Stimulated activated CD8-positive, alpha-beta memory T cell treated with anti-CD3 and anti-CD28 coated beads, Interleukin-12 subunit alpha, Interleukin-12 subunit beta, amount 100 ng/mL, for 4 hours (primary cell): ENCODE measurements at places on chromosomes 13 and 19.

- peak; percentile 60 for DNase-seq
Measured at GRCh38 chr19:43555185-43555770, 20.0 kb downstream of the XRCC1 start.

GRCh38 chr13:34408640-34409039 lies 533.4 kb upstream of the NBEA start:
- no peak for DNase-seq

DNA sequence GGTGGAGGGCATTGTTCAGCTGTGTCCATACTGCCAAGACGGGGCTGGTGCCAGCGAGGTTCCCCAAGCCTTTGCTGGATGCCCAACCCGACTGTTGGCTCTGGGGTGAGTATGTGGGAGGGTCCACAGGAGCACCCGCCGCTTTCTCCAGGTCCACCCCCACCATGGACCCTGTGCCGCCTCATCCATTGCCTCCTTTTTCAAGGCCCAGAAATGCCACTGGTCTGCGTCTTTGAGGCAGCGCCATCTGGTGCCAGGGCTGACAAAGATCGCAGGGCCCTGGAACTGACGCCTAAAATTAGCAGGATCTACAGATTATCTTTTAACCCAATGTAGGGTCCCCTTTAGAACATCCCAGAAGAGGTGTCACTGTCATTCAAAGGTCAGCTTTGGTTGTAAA lies 34.6 kb downstream of the NFIX start:
- no peak for DNase-seq

- DNase-seq: no peak
Measured at GRCh38 chr19:6216236-6216995, 63.4 kb downstream of the MLLT1 start.

- DNase-seq: no peak
Measured at GRCh38 chr19:38070573-38070972, 153.4 kb downstream of the DPF1 start.

- DNase-seq: no peak
Measured at GRCh38 chr13:50521831-50522149, 321.7 kb downstream of the DLEU7 start.

GRCh38 chr19:39406656-39407409 lies at the start of gene ZFP36:
Gene ZFP36 (plus strand): TSS chr19:39406847. CDS start chr19:39406905, 58 bp downstream.
- DNase-seq: peak; percentile 83

- DNase-seq: no peak
Measured at GRCh38 chr19:35435896-35436295, 12.2 kb upstream of the FFAR2 start.

- no peak for DNase-seq
Measured at GRCh38 chr13:97344265-97345175, 89.4 kb upstream of the RAP2A start.

DNA sequence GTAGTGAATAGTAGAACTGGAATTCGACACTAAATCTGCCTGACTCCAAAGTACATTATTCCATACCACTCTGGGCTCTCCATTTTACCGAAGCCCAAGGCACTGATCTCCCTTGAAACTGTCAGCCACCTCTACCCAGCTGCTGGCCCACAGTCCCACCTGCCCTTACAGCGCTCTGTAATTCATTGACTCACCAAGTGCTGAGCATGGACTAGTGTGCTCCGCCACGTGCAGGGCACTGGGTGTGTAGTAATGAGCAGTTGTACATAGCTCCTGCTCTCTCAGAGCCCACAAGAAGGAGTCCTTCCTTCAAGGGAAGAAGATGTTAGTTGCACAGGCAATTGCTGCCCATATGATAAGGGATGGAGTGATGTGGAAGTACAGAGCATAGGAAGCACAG lies 76.6 kb upstream of the SIAH3 start:
- no peak for DNase-seq

DNA sequence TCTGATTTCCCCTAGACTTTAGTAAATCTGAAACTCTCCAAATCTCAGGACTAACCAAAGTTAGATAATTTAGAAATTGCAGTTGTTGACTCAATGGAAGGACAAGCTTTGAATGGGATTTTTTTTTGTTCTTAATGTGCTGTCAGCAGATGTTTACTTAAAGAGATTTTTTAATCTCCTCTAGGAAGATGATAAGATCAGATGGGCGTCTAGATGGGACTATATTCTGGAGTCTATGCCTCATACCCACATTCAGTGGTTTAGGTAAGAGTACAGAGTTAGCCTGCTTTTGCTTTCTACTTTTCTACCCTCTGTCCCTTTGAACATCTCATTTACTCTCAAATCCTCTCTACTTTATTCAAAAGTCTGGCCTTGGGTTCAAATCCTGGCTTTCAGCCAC lies 39.3 kb downstream of the TM9SF2 start:
- DNase-seq: no peak

DNA sequence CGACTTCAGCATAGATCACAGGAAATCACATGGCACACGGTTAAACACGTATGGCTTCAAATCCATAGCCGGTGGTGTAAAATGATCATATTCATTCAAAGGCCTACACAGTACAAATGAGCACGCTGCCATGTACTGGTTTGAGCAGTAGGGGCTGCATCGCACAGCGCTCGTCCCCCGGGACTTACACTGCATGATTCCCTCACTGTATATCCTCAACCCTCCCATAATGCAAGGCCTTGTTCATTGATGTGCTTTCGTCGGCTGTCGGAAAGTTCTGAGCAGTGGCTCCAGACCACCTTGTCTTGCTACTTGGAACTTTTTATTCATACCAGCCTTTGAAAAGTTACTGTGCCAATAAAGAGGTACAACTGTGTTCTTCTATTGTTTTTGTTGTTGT lies 578.2 kb downstream of the MYO16 start:
- no peak for DNase-seq

GRCh38 chr13:71030784-71031183 lies 836.2 kb downstream of the DACH1 start:
- no peak for DNase-seq

DNA sequence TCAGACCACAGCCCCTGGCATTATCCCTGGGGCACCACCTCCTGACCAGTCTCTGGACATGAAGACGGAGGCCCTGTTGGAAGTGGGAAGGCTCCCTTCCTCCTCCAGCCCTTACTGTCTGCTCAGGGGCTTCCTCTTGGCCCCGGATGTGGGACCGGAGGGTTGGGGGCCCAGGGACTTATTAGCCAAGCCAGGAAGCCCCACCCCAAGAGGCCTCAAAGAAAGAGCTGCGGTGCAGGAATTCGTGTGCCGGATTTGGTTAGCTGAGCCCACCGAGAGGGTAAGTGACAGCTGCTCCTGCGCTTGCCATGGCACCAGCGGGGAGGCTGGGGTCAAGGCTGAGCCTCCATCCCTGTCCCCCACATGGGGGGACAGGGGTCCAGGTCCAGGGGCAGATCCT lies at the start of gene RETN:
Gene RETN (plus strand): TSS at position 208 of the 400 bp plus-strand sequence. CDS start 278 bp downstream, outside the sequence.
- no peak for DNase-seq
